ENCODE measurements at places on chromosomes 4 and X.

GRCh38 chrX:150546711-150547153, 21.7 kb upstream of the MTM1 start:
- no peak for DNase-seq

GRCh38 chr4:118589471-118590055, 95.6 kb upstream of the METTL14 start:
- no peak for DNase-seq

GRCh38 chr4:139469869-139470268, 15.9 kb downstream of the RAB33B start:
- DNase-seq = no peak

DNA sequence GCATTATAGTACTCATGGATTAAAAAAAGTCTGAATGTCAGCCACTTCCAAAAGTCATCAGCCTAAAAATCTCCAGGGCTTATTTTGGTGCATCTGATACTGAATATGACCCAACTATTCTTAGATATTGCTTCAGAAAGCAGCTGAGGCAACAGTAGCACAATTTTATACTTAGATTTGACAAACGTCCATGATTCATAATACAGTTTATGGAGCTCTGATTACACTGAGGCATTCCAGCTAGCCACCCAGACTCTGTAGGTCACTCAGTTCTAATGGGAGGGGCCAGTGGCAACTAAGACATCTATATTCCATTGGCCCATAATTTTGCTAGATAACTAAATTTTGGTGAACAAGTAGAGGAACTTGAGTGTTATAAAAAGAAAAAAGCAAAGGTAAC, 10.3 kb downstream of the SPATA4 start:
- no peak for DNase-seq

GRCh38 chrX:1109580-1110119, 102.8 kb downstream of the CRLF2 start:
- DNase-seq = no peak

GRCh38 chrX:96707804-96708203, 23.2 kb downstream of the DIAPH2 start:
- no peak for DNase-seq

- DNase-seq = no peak
These were observed 38.9 kb downstream of the RGS12 start for GRCh38 chr4:3331511-3332394.

- no peak for DNase-seq
These were observed 1.6 kb downstream of the SLC10A6 start for GRCh38 chr4:86847571-86847970.

DNA sequence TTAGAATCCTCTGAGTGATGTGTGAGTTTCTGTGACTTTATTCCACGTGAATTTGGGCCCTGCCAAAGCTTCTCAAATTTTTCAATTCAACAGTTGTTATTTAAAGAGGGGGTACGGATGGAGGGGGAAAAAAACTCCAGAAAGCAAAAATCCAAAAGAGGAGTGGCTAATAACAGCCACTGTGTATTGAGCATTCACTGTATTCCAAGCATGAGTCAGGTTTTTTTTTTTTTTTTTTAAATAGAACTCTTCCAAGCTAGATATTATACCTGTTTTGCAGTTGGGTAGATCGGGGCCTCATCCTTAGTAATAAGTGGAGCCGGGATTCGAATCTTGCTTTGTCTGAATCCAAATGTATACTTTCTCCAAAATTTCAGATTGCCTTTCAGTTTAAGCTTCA, 6.4 kb upstream of the RHOH start:
- no peak for DNase-seq

- no peak for DNase-seq
These were observed 1.6 kb downstream of the FBXO8 start for GRCh38 chr4:174281901-174282300.

DNA sequence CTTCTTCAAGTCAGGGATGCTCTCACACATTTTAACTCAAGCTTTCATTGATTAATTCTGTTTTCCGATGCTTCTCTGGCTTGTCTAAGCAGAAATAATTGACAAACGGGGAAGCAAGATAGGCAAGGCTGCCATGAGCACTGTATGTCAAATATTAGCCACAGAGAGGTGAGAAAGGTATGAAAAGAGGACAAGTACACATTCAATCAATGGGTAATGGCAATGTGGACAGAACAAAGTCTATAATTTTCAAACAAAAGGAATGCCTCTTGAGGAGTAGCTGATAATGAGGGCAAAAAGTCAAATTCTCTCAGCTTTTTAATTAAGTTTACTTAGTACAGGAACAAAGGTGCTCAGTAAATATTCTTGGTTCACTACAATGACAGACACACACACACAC, 19.6 kb downstream of the COX7B2 start:
- DNase-seq = no peak

GRCh38 chr4:76607846-76608245, 172.8 kb downstream of the SHROOM3 start:
- DNase-seq = no peak

- DNase-seq = no peak
These were observed 473.0 kb downstream of the SPRY1 start for GRCh38 chr4:123869286-123870215.

GRCh38 chrX:155637714-155638113, 25.0 kb upstream of the TMLHE start:
- DNase-seq = no peak

- DNase-seq = no peak
These were observed 13.0 kb upstream of the ODAPH start for GRCh38 chr4:75542824-75543223.

DNA sequence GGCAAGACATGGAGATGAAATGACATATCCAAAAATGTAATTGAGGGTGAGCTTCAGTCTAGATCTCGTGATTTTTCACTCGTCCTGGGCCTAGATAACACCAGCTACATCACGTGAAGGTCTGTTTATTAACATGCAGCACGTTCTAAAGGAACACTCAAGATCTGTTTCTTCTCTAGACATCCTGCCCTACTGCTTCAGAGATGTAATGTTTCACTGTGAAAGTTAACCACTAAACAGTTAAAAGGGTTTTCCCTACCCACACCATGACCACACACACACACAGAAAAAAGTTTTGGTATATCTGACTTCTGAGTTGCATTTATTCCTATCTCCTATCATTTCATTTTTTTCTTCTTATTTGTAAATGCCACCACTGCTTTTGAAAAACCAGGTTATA, 52.3 kb upstream of the SMIM31 start:
- DNase-seq = no peak

DNA sequence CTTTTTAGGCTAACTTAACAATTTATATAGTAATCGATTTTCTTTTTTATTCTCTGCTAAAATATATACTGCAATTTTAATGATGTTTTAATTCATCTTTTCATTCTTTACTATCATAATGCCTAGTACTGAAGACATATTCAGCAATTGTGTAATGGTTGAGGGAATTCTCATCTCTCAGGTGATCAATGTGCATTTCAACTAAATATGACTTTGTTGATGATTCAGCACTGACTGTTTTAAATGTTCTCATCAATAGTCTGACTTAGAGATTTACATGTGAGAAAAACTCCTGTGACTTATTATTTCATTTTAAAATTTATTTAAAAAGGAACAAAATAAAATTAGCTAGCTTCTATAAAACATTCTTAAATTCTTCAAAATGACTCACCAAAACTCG, 1450.3 kb downstream of the STIM2 start:
- DNase-seq = no peak

DNA sequence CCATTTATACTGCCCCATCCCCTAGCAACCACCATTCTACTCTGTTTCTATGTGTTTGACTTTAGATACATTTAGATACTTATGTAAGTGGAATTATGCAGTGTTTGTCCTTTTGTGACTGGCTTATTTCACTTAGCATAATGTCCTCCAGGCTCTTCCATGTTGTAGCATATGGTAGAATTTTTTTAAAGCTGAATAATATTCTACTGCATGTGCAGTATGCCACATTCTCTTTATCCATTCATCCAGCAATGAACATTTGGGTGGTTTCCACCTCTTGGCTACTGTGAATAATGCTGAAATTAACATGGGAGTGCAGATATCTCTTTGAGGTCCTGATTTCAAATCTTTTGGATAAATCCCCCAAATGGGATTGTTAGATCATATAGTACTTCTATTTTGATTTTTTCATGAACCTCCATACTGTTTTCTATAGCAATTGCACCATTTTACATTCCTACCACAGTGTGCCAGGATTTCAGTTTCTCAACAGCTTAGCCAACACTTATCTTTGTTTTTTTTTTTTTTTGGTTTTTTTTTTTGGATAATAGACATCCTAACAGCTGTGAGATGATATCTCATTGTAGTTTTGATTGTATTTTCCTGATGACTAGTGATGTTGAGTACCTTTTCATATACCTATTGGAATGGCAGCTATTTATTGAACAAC, 105.9 kb upstream of the LNX1 start:
- DNase-seq = no peak

DNA sequence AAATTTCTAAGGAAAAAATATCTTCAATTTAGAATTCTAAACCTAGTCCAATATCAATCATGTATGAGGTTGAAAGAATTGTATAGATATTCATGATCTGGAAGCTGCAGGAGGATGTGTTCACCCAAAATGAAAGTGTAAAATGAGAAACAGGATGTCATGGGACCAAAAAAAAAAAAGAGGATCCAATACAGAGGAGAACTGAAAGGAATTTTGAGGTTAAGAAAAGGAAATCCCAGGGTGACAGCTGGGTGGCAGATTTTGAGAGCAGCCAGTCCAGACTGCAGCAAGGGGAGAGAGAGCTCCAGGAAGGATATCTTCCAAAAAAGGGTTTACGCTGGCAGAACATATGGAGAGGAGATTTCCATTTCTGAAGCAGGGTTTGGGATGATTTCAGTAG, 38.9 kb downstream of the TLR10 start:
- DNase-seq = no peak

GRCh38 chrX:150543230-150544155, 24.9 kb upstream of the MTM1 start:
- DNase-seq = no peak

GRCh38 chr4:169200361-169201030, 70.3 kb downstream of the SH3RF1 start:
- DNase-seq = no peak

DNA sequence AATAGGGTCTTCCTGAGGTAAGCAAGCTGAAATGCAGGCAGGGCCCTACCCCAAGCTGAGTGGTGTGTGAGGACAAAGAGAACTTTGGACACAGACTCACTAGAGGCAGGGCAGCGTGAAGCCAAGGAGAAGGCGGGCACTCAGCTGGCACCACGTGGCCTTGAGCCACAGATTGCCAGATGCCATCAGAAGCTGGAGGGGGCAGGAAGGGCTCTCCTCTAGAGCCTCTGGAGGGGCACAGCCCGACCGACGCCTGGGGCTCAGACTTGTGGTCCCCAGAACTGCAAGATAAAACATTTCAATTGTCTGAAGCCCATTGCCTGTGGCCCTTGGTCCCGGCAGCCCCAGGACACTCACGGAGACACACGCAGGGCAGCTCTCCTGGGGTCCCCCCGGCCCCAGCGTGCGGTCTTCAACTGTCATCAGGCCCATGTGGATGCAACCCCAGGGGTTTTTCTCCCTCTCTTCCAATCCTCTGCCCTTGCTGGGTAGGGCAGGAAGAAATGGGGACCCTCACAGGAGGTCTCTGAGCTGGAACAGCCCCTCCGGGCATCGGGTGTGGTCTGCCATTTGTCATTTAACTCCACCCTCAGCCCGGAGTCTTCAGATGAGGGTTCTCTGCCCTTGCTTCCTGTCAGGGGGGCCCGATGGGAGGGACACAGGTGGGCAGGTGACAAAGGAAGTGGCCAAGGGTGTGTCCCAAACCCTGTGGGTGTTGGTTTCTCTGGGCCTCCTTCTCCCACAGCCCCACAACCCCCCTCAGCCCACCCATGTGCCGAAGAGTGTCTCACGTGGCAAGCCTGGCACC, 22.2 kb downstream of the HMX1 start:
- no peak for DNase-seq

DNA sequence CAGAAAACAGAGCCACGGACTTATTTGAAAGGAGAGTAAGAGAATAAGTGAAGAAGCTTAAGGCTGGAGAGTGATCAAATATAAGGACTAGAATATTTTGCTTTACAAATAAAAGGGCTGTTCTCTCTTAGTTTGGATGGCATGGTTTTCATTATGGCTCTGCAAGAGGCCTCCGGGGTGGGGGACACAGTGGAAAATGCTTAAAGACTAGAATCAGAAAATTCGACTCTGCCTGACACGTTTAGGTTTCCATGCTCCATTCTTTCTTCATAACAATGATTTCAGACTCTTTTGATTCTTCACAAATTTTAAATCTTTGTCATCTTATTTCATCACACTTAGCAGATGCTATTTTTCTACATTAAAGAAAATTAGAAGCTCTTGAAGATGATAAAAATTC, 632.4 kb upstream of the BOD1L1 start:
- DNase-seq = no peak

DNA sequence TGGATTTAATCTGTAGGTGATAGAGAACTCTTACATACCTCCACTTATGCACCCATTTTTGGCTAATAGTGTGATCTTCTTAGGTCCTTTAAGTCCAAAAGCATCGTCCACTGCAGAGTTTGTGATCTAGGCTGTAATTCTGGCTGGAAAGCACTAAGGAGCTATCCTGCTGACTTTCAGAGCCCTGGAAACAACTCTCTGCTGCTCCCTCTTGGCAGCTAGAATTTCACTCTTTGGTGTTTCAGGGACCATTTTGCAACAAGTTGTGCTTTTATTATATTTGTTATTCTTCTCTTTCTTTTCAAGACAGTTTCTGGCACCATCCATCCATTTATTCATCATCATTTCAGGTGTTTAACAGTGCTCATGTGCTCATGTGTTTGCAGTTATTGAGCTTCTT, 130.0 kb downstream of the RBM46 start:
- DNase-seq = no peak

- no peak for DNase-seq
These were observed 121.8 kb downstream of the PTTG2 start for GRCh38 chr4:38082021-38082420.
